HFF-Myc (cell line): ENCODE measurements at places on chromosomes 11 and 22.

- no peak for DNase-seq
These were observed at the start of gene CALCB for GRCh38 chr11:15073361-15074205. Gene CALCB (plus strand): TSS chr11:15073593. CDS start chr11:15074719, 1,126 bp downstream.

- no peak for DNase-seq
These were observed 17.6 kb upstream of the BDNF start for GRCh38 chr11:27717801-27718229.

- no peak for DNase-seq
These were observed 761 bp downstream of the HMBS start for GRCh38 chr11:119085437-119085847.

DNA sequence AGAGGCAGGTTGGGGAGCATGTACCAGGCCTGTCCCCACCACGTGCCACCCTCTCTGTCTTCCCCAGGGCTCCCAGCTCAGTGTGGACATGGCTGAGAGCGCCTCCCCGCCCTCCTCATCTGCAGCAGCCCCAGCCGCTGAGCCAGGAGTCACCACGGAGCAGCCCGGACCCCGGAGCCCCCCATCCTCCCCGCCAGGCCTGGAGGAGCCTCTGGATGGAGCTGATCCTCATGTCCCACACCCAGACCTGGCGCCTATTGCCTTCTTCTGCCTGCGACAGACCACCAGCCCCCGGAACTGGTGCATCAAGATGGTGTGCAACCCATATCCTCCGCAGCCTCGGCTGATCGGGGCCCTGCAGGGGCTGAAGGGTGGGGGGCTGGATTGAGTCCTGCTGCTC is at the start of gene CACNA1I:
TSS of gene CACNA1I (plus strand) at position 89 of the 400 bp plus-strand sequence. CDS start at position 89, 0 bp downstream.
- no peak for DNase-seq

- DNase-seq = no peak
These were observed 3.3 kb downstream of the PRR33 start for GRCh38 chr11:1888347-1888753.

DNA sequence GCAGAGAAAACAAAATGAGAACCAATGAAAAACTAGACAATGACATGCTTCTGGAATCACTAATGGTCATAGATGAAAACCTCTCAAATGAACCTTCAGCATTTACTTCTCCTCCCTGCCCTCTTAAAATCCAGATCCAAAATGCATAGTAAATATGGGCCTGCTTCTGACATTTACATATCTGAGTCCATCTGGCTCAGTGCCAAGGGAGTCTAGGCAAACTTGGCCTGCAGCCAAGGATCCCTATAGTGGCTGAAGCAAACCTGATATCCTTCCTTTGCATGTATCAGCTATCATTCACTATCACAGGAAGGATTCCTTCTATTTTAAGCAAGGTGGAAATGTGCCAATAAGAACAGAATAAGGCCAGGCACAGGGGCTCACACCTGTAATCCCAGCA is 104.8 kb downstream of the C11orf58 start:
- no peak for DNase-seq

DNA sequence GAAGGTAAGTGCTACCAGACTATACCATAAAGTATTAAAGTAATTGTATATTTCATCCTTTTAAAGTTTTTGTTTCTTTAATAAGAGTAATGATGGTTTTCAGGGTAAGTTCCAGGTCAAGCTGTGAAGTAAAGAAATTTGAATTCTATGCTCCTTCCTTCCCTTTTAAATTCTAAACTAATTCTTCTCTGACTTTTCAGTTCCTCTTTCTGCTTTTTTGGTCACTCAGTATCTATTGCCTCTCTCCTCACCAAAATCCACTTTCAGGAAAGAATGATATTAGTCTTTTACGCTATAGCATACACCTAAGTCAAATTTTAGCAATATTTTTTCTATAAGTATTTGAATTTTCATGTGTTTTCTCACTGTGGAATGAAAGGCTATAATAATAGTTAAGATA is 8.2 kb downstream of the MMP8 start:
- no peak for DNase-seq

GRCh38 chr11:79431535-79431934 is 9.3 kb downstream of the TENM4 start:
- DNase-seq = no peak
